ENCODE measurements at places on chromosomes 5 and 9. TPM values are rescaled to one million over a fixed set of nuclear protein-coding genes. Genes with fewer than 3 reads are reported as not detected.

Gene OR1J2
- total RNA-seq: not detected

Gene ABCA1
- 27.3 TPM for total RNA-seq

Gene PCDHA4
- total RNA-seq: 18.6 TPM

Gene LCN15
- total RNA-seq: not detected

Gene ZNG1E
- 65.7 TPM for total RNA-seq

Gene FXN
- total RNA-seq: 1.1 TPM

Gene RANBP3L
- total RNA-seq: 14.7 TPM

Gene PCDHGA10
- 12.0 TPM for total RNA-seq

Gene OGN
- 15.1 TPM for total RNA-seq

Gene TMEM203
- 42.9 TPM for total RNA-seq

Gene PRRC1
- 57.2 TPM for total RNA-seq

Gene PCDHGA7
- total RNA-seq: 8.4 TPM

Gene RGS3
- total RNA-seq: 12.8 TPM

Gene IFNK
- not detected for total RNA-seq

Gene SAXO1
- not detected for total RNA-seq

Gene ATP6V0E1
- total RNA-seq: 43.5 TPM

Gene ZNF354C
- 59.6 TPM for total RNA-seq

Gene FOCAD
- total RNA-seq: 233 TPM

Gene ANGPTL2
- total RNA-seq: 2.7 TPM

Gene SVEP1
- total RNA-seq: 5.3 TPM

Gene NME5
- total RNA-seq: 9.4 TPM

Gene PLAC8L1
- total RNA-seq: not detected

Gene SPINK13
- not detected for total RNA-seq

Gene BARHL1
- total RNA-seq: not detected

Gene ASPN
- total RNA-seq: 7.8 TPM

Gene EIF4E1B
- not detected for total RNA-seq

Gene IL17B
- not detected for total RNA-seq

Gene KCNIP1
- total RNA-seq: 14.5 TPM

Gene SCGB3A1
- not detected for total RNA-seq

Gene ARRDC1
- 9.5 TPM for total RNA-seq

Gene FREM1
- 1.4 TPM for total RNA-seq

Gene CDO1
- 73.2 TPM for total RNA-seq

Gene CCL21
- not detected for total RNA-seq

Gene ZFP2
- total RNA-seq: 9.4 TPM

Gene ANKRD33B
- 4.2 TPM for total RNA-seq

Gene SOHLH1
- not detected for total RNA-seq

Gene HSPB3
- 0.47 TPM for total RNA-seq

Gene SLC1A3
- 243 TPM for total RNA-seq

Gene ZNF300
- 89.4 TPM for total RNA-seq

Gene ALDH1B1
- total RNA-seq: 11.9 TPM

Gene MCIDAS
- not detected for total RNA-seq

Gene ZSWIM6
- total RNA-seq: 57.4 TPM

Gene SELENOP
- total RNA-seq: 53.7 TPM

Gene PCDHGB1
- total RNA-seq: 7.8 TPM

Gene NR4A3
- total RNA-seq: 8.7 TPM

Gene ZNF782
- 41.2 TPM for total RNA-seq

Gene ADRA1B
- total RNA-seq: 1.1 TPM

Gene TUT7
- total RNA-seq: 34.0 TPM

Gene PCDHGC4
- 91.2 TPM for total RNA-seq

Gene HMHB1
- total RNA-seq: not detected

Gene FAM81B
- 0.62 TPM for total RNA-seq
